ENCODE measurements at places on chromosomes 2 and 18.

GRCh38 chr18:7980656-7981055, 413.5 kb downstream of the PTPRM start:
- DNase-seq = no peak

DNA sequence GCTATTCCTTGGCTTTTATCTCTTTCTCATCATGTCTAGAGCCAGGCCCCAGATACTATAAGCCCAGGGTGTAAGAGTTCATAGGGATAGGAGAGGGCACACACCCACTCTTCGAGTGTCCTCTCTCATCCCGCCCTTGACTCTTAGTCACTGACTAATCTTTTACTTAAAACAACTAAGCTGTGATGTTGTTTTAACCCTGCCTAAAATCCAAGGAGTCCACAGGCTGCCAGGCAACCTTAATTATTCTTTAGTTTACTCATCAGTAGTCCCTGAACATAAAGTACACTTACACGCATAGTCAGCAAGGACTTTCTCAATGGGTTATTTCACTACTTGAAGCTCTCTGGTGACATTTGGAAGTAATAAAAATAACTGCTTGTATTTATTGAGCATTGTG, 28.4 kb downstream of the GREB1L start:
- DNase-seq = no peak

DNA sequence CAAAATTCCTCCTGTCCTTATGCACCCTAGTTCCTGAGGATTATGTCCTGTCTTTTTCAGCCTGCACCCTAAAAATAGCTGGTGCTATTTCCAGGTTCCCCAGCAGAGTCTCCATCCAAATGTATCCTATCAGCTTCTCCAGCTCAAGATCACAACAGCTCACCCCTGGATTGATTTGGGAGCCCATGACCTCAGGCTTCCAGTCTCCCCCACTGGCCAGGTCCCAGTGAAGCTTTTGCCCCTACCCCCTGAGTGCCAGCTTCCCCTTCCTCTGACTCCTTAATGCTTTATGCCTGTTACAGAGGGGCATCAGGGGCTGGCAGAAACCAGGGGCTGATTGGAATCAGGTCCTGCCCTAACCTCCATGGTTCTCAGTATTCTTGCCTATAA, 76.9 kb upstream of the DAPL1 start:
- DNase-seq = no peak

DNA sequence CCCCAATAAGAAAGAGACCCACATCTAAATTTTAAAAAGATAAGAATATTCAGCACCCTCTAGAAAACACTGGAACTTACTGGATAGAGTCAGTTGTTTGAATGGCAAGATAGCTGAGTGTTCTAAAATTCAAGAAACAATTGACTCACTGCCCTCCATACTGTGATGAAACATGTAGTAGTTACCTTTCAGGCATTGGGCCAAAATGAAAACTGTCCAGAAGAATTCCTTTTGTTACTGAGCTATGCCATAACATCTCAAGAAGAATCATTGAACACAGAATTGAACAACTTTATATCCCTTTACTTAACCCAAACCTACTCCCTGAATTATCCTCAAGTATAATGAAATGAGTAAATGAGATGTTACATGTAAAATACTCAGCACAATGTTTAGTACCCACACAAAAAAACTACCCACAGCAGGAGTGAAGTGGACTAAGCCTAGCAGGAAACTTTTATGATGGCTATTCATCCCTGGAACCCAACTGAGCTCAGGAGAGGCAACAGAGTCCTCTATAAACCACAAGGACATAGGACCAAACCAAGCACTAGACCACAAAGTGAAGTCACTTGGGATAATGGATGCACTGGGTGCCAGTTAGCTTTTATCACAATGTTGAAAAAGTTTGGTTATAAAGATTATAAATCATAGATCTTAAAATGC, 32.7 kb downstream of the RBM43 start:
- DNase-seq = no peak

DNA sequence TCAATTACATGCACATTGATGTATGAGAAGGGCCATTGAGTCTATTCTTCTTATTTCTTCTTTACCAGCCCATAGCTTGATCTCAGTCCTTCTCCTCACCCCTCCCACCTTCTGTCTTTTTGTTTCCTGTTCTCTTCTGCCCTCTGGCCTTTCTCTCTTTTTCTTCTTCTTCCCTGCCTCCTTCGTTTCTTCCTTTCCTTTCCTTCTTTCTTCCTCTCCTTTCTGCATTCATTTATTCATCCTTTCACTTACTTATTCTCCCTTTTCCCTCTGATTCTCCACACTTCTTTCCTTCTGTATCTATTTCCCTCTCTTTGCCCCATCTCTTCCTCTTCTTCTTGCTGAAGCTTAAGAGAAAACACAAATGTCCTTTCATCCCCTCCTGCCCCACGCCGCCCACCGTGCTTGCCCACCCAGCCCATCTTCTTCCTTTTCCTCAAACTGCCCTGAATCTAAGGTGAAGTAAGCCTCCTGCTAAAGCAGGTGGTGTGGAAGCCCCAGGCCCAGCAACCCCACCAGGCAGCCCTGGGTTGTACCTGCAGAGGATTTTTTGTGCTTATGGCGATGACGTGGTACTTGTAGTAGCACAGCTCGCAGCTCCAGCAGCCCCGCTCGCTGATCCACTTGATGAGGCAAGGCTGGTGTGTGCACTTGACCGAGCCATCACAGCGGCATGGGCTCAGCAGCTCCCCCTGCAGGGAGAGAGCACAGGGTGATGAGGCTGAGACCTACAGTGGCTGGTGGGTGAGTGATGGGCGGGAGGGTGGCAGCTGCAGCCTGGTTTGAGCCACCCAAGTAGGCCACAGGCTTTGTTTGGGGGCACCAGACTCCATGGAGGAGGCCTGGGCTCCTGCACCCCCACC, 89.0 kb downstream of the MARCHF4 start:
- DNase-seq = no peak

DNA sequence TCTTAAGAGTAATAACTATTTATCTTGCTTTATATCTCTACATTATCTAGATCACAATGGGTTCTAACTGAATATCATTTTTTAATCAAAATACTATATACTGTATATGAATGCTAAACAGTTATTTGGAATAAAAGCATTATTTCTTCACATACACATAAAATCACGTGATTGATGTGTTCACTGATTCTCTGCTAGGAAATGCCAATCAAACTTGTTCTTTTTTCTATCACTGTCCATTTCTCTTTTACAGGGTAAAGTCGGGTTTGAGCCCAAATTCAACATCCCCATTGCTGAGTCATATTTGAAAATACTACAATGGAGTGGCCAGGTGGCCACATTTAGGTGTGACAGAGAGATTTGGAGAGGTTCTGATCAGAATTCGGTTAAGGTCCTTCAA, 1114.0 kb upstream of the PIK3C3 start:
- DNase-seq = no peak

DNA sequence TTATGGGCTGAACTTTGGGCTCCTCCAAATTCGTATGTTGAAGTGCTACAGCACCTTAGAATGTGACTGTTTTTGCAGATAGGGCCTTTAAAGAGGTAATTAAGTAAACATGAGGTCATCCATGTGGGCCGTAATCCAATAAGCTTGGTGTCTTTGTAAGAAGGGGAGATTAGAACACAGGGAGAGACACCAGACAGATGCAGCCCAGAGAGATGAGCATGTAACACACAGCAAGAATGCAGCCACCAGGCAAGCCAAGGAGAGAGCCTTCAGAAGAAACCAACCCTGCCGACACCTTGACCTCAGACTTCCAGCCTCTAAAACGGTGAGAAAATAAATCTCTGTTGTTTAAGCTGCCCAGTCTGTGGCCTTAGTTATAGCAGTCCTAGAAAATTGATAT, 74.3 kb downstream of the HRH4 start:
- DNase-seq = no peak

DNA sequence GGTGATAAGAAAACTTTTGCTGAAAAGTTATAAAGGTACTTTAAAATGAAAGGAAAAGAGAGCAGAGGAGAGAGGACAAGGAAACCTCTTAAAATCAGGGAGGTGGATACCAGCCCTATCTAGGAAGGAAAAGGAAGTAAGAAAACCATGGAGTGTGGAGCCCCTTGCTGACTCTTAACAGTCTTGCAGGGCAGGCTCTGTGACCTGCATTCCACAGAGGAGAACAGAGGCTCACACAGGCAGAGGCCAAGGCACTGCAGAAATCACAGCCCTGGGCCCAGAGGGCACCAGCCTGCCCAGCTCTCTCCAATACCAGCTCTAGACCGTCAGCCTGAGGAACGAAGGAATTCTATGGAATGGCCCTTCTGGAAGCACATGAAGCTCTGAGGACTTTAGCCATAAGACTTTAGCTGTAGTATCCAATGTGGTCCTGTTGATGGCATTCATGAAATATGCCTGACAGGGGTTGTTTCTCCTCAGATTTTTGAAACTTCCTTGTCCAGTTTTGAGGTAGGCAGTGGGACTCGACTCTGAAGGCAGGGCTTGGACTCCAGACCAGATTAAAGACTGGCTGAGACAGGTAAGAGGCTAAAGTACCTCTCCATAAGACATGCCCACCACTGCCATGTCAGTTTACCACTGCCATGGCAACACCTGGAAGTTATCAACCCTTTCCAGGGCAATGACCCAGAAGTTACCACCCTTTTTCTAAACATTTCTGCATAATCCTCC, 216.3 kb downstream of the ANAPC1 start:
- DNase-seq = peak; percentile 45

- no peak for DNase-seq
These were observed 38.4 kb downstream of the ZAP70 start for GRCh38 chr2:97751752-97752151.
